ENCODE measurements at places on chromosomes 7 and 10.

DNA sequence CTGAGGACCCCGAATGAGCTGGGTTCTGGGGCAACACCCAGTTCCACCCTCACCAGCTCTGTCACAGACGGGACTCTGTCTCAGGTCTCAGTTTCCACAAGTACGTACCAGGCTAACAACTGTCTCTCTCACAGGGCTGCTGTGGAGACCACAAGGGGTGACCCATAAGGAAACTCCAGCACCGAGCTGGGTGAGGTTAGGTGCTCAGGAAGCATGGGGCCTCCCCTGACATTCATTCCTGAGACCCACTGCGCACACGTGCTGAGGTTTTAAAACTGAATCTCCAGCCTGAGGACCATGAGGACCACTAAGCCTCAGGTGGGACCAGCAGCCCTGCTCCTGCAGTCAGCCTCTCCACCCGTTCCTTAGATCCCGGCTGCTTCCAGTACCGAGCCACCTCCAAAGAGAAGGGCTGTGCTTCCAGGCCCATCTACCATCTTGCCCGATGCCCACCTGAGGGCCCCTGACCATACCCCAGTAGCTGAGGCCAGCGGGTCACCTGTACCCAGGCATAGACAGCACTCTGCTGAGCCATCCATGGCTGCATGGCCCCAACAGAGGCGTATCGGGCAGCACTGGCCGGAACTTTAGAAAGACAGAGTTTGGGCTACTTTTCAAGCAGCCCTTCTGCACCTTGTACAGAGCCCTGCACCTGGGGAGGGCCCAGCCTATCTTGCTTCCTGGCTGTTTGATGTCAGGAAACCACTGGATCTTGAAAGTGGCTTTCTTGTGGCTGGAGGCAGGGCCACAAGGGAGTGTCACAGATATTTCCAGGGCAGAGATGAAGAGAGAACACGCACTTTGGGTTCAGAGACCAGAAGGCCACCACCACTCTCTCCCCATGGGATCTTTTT lies 18.7 kb downstream of the HSPA12A start:
- DNase-seq, result no peak

DNA sequence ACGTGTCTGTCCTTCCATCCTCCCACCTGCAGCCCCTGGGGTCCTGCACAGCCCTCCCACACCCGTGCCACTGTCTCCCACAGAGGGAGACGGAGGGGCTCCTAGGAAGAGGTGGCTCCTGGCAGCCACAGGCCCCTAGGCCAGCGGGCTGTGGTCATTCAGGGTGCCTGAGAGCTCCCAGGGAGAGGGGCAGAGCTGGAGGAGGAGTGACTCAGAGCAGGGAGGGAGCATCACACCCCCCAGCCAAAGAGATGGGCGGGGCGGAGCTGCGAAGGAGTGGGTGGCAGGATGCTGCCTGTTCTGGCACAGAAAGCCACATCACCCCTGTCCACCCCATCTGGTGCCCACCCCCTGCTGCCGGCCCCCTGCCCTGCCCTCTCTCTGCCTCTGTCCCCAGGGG lies 50.5 kb downstream of the STK32C start:
- DNase-seq, result no peak

GRCh38 chr10:6487920-6488319 lies 92.2 kb downstream of the PRKCQ start:
- DNase-seq, result no peak

DNA sequence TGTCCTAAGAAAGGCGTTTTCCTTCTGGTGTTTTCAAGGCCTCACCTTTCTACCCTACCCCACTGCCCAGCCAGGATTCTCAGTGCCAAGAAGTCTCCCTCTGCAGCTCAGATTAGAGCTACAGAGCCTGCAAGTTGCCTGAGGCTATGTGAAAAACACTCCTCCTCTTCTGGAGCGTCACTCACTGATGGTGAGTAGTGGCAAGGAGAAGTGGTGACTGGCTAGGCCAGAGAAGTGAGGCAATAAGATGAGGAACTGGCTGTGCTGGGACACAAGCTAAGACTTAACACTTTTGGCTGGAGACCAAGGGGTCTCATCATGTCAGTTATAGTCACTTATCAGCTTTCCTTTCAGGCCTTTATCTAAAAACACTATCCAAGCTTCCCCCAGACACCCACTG lies 86.7 kb upstream of the PRKAR2B start:
- no peak for DNase-seq

DNA sequence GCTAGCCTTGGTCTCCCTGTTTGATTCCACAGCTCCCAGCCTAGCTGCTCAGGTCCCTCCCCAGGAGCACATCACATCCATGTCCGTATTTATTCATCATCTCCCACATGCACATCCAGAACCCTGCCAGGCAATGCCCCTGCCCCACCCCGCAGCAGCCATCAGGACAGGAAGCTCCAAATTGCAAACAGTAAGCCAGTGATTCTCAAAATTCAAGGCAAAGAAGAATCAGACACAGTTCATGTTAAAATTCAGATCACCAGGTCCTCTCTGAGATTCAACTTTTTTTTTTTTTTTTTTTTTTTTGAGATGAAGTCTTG lies 17.7 kb downstream of the LRRC20 start:
- no peak for DNase-seq

- no peak for DNase-seq
Measured at GRCh38 chr10:96690755-96691730, 29.3 kb downstream of the PIK3AP1 start.

DNA sequence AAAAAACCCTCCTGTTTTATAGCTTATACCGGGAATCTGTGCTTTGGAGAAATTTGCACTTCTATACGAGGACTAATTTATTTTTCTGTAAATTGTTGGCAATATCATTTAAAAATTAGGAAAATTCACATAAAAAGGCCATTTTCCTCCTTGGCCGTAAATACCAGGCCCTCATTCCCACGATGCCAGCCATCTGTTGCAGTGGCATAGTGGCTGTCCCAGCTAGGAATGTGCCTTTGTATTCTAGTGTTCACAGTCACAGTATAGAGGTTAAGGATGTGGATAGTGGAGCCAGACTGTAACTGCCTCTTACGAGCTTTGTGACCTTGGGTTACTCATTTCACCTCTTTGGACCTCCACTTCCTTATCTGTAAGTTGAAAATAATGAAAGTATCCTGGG lies 312.5 kb downstream of the GPR158 start:
- no peak for DNase-seq

DNA sequence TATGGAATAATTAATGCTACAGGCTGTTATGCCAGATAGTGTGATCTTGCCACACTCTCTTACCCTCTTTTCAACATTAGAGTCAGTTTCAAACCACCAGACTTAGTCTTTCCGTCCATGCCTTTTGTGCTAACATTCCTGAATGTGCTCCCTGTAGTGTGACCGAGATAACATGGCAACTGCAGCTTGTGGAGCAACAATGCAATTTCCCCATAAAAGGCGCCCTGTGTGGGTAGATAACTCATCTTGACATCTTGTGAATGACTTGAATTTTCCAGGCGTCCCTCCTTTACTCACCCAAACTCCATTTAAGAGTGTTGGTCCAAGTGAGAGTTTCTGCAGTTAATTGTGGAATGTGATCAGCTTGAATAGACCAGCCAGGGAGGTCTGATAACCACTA lies 99.6 kb downstream of the DNAH11 start:
- peak; percentile 50 for DNase-seq

GRCh38 chr10:124174071-124174566 lies 80.7 kb upstream of the CHST15 start:
- no peak for DNase-seq

DNA sequence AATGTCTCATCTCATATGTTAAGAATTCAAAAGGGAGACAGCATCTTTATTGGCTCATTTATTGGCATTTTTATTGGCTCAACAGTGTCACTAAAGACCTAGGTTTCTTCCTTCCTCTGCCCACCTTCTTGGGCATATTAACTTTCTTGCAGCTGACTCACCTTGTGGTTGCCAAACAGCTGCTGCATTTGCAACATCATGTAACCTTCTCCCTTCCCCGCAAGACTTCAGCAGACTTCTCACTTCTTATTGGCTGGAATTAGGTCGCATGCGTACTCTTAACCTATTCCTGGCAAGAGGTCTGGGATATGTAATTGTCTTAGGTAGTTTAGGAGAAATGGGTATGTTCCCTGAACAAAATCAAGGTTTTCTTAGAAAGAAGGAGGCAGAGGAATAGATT lies 263.2 kb downstream of the POU6F2 start:
- no peak for DNase-seq

DNA sequence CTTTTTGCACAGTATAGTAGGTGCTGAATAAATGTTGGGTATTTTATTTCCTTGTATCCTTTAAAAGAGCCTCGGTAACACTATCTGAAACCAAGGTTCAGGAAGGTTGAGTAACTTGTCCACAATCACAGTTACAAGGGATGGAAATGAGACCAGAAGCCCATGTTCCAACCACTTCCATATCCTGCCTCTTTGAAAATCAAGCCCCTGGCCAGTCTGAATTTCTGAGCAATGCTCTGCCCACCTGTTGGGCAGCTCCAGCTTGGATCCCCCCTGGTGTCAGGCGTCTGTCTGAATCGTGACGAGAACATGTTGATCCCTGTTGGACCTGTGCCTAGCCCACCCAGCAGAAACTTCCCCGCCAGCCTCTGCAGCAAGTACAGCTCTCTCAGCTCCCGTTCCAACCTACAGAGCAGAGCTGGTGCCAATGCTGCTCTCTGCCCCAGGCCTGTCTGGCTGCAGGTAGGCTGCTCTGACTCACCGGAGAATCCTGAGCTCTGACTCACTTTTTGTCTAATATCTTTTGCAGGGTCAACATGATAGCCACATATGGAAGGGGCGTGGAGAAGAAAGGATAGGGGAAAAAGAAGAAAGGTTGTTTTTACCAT lies 595.5 kb downstream of the INHBA start:
- DNase-seq, result no peak

- no peak for DNase-seq
Measured at GRCh38 chr7:770336-770735, 43.3 kb upstream of the PRKAR1B start.

GRCh38 chr7:93119191-93119905 lies 1.6 kb upstream of the SAMD9 start:
- no peak for DNase-seq

DNA sequence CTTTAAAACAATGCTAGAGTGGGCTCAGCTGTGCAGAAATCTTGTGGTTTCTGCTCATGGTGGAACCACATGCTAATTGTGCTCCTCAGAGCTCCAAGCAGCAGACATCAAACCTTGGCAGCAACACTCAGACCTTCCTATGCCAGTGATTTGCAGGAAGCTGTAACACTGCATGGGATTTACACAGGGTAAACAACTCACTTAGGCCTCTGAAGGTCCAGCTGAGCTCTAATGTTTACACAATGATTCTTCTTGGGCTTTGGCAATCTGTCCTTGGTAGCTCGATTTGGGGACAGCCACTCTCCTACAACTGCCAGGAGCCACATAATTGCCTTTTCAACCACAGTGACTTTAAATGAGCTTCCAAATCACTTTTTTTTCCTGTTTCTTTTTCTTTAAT lies 97.7 kb upstream of the PDLIM1 start:
- DNase-seq, result no peak

DNA sequence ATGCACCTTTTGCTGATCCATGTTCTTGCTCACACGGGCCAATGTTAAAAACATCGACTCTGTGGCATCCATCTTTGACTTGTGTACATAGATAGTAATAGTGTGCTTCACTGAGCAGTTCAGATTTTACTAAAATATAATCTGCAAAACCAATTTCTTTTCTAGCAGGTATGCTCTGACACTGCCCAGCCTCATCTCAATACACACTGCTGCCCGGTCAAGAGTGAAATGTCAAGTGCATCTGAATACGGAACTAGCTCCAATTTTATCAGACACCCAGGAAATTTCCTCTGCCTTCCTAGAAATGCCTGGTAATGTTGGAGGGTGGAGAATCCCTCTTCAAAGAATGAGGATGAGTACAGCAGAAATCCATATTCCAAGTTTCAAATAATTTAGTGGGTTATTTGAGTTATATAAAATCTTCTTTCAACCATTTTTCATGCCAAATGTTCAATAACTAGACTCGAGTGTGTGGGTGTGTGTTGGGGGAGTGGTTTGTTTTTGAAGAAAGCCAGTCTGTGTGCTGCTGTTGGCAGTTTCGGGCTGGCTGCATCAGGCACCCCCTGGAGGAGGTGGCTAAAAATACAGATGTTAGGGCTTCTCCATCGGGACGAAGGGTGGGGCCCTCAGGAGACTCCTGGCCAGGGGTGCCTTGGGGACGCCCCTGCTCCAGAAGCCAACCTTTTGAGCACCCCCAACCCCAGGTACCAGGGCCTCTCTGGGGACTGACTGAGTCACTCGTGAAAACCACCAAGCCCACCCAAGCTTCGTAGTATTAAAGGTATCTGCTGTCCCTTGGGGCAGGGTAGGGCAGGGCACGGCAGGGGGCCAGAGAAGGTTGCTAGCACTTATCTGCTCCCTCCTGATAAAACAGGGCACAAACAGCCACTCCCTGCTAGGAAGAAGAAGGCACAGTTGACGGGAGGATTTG lies 15.4 kb downstream of the CTBP2 start:
- peak; percentile 58 for DNase-seq

DNA sequence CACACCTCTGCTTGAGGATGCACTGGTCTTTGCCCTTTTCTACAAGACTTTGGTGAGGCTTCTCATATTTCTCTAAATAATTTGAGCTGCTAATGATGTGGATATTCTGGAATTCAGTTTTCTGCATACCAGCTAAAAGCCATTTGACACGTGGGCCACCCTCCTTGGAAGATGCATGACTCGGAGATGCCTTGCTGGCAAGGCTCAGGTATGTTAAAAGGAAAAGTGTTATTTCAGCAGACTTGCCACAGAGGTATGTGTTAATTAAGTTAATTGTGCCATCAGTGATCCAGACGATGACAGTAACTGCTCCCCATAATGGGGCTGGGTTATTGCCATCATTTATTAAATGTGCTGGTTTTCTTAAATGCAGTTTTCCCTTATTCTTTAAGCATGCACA lies 8.8 kb upstream of the GFRA1 start:
- DNase-seq, result no peak

DNA sequence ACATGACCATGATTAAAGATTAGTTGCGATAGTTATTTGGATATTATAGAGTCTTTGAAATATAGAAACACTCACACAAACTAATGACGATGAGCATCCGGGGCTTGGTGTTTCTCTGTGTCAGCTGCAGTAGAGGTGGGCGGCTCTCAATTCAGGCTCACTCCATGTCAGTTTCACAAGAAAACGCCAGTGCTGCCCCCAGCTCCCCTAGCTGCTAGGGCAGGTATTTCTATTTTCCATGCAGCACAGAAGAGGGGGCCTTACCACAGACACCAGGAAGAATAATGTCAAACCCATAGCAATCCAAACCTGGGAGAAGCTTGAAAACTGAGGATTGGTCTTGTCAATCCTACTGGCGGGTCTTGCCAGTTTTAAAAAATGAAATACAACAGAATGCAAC lies 197.1 kb downstream of the PHTF2 start:
- peak; percentile 55 for DNase-seq

Data from neural progenitor cell (in vitro differentiated cells).